ENCODE measurements at places on chromosomes 1 and 21.
A peak's percentile ranks its signal among the peaks of the same experiment; 100 is the strongest.

DNA sequence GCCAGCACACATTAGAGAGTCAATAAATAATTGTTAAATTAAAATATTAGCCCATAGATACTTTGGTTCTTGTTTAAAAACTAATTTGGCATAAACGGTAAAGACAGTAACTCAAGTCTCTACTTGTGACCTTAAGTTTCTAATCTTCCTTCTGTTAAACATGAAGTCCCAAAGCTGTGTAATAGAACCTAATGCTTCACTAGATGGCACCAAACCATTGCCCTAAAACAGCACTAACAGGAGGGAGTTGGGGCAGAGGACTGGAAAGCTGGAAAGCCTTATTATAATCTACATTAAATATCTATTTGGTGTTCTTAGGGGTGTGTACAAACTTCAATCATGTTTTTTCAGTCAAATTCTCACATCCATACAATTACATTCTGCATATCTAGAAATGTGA lies 176.7 kb downstream of the OLFM3 start:
- DNase-seq: no peak

DNA sequence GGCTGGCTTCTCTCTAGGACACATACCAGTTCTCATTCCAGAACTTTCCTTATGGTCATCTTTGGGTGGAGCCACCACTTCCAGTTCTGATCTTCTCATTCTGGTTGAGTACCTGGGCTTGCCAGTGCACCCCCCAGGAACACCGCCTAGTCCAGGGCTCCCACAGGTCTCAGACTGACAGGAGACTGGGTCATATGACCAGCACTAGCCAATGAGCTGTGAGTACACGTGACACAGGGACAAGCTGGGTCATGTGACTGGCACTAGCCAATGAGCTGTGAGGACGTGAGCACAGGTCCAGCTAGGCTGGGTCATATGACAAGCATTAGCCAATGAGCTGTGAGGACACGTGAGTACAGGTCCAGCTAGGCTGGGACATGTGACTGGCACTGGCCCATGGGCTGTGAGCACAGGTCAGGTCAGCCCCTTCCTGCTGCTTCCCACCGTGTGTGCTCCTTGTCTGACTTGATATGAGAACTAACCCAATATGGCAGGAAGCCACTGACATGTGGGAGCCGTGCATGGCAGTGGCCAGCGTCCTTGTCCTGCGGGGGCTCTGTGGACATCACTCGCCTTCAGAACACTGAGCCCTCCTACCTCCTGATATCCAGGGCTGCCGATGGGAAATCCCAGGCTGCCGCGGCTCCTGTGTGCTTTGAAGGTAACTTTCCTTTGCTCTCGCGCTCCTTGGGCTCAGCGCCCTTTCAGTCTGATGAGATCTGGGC lies 22.7 kb downstream of the KRTAP10-1 start:
- DNase-seq: no peak

GRCh38 chr21:14486869-14487268 lies 59.2 kb downstream of the SAMSN1 start:
- DNase-seq: no peak

DNA sequence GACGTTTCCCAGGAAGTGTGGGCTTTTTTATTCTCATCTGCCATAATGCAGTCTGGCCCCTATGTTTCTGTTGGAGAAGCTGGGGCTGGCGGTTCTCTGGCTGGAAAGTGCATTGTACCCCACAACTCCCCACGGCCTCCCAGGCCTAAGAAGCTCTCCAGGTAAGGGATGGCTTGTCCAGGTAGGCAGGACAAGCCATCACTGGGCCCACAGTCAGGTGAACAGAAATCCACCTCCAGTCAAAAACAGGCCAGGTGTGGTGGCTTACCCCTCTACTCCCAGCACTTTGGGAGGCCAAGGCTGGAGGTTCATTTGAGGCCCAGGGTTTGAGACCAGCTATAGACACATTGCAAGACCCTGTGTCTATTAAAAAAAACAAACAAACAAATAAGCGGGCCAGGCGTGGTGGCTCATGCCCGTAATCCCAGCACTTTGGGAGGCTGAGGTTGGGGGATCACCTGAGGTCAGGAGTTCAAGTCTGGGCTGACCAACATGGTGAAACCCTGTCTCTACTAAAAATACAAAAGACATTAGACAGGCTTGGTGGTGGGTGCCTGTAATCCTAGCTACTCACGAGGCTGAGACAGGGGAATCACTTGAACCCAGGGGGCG lies 3.1 kb upstream of the WNT9A start:
- no peak for DNase-seq

DNA sequence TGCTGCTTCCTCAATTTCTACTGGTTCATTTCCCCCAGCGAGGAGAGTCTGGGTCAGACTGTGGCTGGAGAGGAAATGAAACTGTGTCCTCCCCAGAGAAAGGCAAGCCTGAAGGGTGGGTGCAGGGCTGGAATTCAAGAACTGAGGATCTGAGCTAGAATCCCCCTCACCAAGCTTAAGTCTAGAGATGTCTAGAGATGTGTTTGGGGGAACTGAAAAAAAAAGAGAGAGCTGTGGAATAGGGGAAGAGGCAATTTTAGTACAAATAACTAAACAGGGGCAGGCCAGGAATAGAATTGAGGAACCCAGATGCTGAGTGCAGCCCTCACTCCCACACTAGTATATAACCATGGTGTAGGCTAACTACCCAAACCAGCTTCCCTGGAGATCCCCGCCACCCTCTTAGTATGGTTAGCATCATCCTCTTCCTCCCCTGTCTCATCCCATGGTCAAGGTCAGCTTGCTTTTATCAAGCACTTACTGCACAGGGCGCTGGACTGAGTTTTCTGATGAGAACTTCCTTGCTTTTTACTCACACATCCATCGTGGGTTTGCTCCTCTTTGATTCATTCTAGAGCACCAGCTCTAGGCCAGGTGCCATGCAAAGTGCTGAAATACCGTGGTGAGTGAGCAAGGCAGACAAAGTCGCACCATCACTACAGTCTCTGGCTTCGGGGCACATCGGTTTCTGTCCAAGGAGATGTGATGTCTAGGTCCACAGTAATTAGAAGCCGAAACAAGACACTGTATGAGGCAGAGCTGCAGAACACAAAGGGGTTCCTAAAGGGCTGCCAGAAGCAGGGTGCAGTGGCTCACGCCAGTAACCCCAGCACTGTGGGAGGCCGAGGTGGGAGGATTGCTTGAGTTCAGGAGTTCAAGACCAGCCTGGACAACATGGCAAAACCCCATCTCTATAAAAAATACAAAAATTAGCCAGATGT lies 112.9 kb upstream of the IPO9 start:
- DNase-seq: peak; percentile 25

DNA sequence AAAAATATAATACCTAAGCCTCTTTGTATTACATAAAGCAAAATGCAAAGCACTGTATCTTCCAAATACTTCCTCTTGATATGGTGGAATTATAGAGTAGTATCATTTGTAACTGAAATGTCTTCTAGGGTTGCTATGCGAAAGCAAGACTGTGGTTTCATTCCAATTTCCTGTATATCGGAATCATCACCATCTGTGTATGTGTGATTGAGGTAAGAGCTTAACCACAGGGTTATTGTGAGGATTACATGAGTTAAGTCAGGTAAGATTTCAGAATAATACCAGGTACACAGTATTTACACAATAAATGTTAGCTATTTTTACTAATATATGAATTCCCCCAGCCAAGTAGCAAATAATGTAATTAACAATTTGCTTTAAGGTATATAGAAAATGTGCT lies 24.7 kb downstream of the CD53 start:
- DNase-seq: no peak

GRCh38 chr1:211614615-211615014 lies 35.7 kb upstream of the SLC30A1 start:
- no peak for DNase-seq

DNA sequence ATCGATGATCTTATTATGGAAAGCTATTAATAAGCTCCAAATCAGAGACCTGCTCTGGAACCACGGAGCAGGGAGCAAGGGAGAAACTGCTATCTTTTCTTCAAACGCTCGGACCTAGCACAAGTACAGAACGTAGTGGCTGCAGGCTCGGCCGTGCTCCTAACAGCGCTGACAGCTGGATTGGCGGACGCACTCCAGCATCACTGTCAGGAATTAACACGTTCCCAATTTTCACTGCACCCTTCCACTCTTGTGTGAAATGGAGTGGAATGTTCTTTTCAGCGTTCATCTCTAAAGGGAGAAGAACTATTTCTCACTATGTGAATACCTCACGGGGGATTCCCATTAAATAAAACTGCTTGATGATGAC lies 106.9 kb downstream of the ZNF281 start:
- no peak for DNase-seq

- no peak for DNase-seq
Observed at GRCh38 chr1:94947437-94947836, 20.5 kb upstream of the CNN3 start.

GRCh38 chr1:101264697-101265096 lies 27.9 kb downstream of the S1PR1 start:
- DNase-seq: peak; percentile 71

DNA sequence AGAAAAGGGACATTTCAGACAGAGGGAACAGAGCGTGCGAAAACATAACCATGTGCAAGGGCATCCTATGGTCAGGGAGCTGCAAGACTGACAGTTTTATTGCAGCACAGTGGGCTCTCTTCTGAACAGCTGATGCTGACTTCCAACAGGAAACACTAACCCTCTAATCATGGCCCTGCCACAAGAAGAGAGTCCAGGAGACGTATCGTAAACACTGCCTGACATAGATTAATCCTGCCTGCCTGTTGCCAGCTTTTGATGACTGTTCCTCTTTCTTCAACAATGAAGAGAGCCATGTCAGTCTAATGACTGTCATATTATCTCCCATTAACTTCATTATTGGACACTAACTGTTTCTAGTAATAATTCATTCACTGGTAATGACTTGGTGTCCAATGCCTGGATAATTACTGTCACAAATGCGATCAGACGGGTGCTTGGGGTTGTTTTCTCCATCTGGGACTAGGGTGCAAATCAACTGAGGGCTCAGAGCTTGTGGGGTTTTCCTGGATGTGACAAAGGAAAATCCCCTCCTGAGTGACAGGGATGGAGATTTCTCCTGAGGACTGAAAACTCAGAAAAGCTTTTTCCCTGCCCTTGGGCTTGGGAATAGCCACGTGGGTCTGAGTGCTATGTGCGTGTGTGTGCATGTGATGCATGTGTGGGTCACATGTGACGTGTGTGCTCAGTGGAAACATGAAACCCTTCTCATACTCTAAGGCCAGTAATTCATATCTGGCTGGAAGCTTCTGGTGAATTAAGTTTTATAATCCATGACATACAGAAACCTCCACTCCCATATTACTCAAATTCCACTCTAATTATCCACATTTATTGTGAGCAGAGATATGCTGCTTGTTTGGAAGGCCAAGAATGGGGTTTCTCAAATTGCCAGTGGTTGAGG lies 144.0 kb upstream of the PLXNA2 start:
- no peak for DNase-seq

DNA sequence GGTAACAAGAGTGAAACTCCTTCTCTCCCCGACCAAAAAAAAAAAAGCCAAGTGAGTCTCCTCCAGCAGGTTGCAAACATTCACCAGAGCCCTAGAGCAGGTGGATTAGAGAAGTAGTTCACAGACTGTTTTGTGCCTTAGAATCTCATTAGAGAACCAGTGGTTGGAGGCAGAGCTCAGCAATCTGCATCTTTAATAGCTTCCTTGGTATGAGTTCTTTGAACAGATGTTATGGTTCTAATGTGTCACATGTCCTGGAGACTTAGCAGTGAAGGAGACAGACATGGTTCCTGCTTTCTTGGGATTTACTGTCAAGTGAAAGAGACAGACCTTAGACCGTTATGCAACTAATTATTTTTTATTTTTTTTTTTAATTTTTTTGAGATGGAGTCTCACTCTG lies 26.8 kb downstream of the SESN2 start:
- no peak for DNase-seq

- DNase-seq: no peak
Observed at GRCh38 chr1:8698937-8699447, 118.4 kb downstream of the RERE start.

GRCh38 chr1:167904652-167905130 lies 9.2 kb downstream of the ADCY10 start:
- DNase-seq: no peak

DNA sequence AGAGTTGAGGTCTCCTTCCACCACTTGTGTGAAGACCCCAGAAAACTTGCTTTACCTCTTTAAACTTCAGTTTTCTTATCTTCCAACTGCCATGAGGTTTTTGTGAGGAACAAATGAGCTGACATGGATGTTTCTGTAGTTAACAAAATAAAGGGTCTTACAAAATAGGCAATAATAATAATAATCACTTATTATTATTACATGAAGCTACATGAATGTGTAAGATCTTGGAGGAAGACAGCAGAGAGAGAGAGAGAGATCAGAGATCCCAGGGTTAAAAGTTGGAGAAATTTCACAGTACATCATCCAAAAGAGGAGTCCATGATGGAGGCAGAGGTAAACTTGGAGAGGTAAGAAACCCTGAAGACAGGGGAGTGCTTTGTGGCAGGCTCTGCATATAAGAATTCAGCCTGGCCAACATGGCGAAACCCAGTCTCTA lies 10.7 kb downstream of the RCC1 start:
- no peak for DNase-seq

DNA sequence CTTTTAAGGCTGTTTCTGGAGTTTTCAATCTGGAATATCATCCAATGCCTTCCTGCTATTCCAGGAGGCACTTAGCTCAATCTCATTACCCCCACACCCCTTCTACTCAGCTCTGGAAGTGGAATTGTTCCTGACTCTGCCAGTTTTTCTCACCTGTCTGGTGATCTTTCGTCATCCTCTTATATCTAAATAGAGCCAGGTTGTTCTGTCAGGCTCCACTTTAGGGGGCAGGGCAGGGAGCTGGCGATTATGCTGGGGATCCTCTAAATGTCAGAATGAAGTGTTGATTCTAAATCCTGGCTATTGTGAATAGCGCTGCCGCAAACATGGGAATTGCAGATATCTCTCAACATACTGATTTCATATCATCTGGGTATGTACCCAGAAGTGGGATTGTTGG lies 63.6 kb upstream of the ETV3 start:
- DNase-seq: no peak

DNA sequence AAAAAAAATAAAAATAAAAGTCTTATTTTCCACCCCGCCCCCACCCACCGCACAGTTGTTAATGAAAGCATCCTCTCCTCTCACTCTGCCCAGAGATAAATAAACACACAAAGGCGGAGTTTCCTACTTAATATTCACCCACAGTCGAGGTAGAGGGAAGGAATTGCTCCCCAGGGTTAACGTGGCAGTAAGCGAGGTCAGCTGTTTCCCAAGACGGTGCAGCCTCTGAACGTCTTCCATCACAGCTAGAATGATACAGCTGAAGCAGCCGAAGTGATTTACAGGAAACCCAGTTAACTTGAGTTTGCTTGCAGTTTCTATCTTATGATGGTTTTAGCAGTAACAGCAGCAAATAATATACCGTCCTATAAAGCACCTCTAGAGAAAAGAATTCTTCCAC lies 283.9 kb downstream of the PBX1 start:
- DNase-seq: no peak

All from CD4-positive, alpha-beta T cell treated with Interleukin-4 for 4 hours (primary cell).